Spinal cord (tissue), 10 donors: ENCODE measurements at places on chromosomes 11 and 22. TPM values are rescaled to one million over a fixed set of nuclear protein-coding genes. Genes with fewer than 3 reads are reported as not detected.

DNA sequence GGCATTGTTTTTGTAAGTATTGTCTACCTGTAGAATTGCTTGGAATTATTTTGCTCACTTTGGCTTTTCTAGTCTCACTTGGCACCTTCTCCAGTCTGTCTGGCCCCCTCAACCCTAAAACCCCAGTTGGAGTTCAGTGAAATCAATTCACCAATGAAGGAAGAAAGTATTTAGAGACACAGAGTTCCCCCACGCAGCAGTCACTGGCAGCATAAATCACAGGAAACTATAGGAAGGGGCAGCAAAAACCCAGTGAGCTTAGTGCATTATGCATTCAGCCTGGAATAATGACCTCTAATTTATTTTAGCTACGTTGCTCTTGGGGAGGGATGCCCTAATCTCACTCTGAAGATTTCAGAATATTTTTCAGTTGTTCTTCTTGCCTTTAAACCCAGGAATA lies 204.7 kb upstream of the BLID start:
- no peaks in the 10 kb centered on the region for H3K36me3 ChIP-seq
- DNase-seq = no peak
- no peak overlapping the region for H3K4me3 ChIP-seq
- peaks cover 22% of the 10 kb centered on the region for H3K4me1 ChIP-seq

The NRIP3 gene
- total RNA-seq = 57.1 TPM

The TMPRSS4 gene
- 0.30 TPM for total RNA-seq

DNA sequence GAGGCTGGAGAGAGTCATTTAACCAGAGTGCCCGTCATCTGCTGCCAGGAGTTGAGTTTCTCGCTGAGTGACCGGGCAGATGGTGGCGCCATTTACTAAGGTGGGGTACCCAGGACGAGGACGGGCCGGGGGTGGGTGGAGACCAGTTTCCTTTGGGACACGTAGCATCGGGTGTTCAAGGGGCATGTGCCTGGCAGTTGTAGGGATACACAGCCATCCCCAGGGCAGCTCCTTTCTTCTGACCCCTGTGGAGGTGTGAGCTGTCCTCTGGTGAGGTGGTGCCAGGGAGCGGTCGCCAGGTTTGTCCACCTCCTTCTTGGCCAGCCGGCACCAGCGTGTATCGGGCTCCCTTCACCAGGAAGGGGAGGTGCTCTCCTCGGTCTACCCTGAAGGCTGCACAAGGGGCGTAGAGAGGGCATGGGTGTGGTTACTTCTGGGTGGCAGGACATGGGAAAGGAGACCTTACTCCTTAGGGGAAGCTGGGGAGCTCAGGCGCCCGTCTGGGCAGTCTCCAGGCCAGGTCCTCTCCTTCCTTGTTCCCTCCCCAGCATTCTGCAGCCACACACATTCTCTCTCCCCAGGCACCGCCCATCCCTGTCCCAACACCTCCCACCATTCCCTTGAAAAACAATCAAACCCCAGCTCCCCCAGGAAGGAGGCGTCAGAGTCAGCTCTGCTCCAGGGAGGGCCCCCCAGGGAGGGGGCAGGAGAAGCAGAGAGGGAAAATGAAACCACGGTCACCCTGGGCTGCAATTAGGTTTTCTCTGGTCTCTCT lies 10.3 kb upstream of the MB start:
- H3K36me3 ChIP-seq = no peaks in the 10 kb centered on the region
- peaks cover 6% of the 10 kb centered on the region for H3K27me3 ChIP-seq
- H3K4me1 ChIP-seq = peaks cover 15% of the 10 kb centered on the region
- H3K27ac ChIP-seq = peak overlapping the region; percentile 17
- H3K4me3 ChIP-seq = peak overlapping the region; percentile 36
- DNase-seq = no peak

The PDGFD gene
- total RNA-seq = 34.2 TPM

The SHANK2 gene
- total RNA-seq = 10.9 TPM

DNA sequence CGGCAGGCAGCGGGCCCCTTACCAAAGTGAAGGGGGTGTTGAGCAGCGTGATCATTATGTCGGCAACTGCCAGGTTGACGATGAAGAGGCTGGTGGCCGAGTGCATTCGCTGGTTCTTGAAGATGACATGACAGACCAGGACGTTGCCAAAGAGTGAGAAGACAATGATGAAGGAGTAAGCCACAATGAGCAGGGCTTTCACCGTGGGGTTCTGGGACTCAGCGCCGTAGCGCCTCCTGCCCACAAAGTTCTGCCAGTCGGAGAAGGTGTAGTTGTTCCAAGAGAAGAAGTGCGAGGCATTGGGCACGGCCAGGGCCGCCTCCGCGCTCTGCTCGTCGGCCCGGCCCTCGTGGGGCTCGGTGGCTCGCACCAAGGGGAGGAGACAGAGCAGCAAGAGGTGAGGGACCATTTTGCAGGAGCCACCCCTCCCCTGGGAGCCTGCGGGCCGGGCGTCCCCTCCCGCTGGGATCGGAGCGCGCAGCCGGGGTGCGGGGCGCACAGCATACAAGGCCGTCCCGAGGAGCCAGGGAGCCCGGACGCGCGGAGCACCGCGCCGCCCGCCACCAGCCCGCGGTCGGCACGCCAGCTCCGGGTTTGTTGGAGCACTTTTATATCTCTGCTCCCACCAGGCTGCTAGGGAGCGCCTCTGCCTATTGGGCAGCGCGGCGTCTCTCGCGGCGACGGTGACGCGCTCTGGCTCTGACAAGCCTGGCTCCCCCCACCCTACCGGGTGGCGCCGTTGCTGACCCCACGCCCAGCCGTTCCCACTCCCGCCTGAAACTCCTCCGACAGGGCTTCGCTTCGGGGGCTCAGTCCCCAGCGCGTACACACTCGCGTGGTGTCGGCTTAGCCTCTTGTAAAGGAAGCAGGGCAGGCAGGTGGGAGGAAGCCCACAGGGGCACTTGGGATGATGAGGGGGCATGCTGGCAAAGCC lies at the start of gene GPR83:
Gene GPR83, minus strand, starts transcription at position 581 of the 934 bp plus-strand sequence. Its CDS starts 172 bp downstream, at position 409.
- DNase-seq = no peak
- peaks cover 25% of the 10 kb centered on the region for H3K27me3 ChIP-seq
- H3K36me3 ChIP-seq = no peaks in the 10 kb centered on the region
- no peak within 1 kb of the TSS for H3K27ac ChIP-seq
- peak within 1 kb of the TSS; percentile 31 for H3K4me3 ChIP-seq

GRCh38 chr11:83568516-83568915 lies 282.3 kb upstream of the CCDC90B start:
- H3K4me1 ChIP-seq = no peaks in the 10 kb centered on the region
- H3K27ac ChIP-seq = no peak overlapping the region
- H3K4me3 ChIP-seq = no peak overlapping the region
- no peaks in the 10 kb centered on the region for H3K27me3 ChIP-seq
- DNase-seq = no peak

The NLRP14 gene
- total RNA-seq = 2.2 TPM

The SBF1 gene
- total RNA-seq = 64.3 TPM

DNA sequence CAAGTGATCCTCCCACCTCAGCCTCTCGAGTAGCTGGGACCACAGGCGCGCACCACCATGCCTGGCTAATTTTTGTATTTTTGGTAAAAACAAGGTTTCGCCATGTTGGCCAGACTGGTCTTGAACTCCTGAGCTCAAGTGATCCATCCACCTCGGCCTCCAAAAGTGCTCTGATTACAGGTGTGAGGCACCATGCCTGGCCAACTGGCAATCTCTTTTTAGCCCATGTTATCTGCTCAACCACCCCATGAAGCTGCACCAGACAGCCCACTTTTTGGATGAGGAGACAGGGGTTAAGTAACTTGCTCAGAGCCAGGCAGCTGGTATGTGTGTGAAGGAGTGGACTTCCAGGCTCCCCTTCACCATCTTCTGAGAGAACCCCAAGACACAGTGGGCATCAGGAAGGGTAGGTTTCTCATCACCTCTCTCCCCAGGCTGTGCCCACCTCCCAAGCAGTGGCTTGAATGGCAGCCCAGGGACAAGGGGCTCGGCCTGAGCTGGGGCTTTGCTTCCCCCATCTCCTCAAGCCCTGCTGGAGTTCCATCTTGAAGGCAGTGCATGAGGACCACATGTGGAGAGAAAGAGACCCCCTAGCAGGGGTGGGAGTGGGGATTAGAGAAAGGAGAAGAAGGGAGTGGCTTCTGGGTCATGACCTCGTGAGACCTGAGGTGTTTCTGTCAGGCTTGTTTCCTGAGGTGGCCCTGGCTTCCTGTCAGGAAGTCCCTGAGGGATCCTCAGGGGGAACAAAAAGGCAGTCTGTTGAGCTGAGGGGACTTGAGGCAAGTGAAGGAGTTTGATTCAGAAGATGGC lies 87.5 kb upstream of the PARVA start:
- DNase-seq = no peak
- no peaks in the 10 kb centered on the region for H3K36me3 ChIP-seq
- no peak overlapping the region for H3K27ac ChIP-seq
- no peaks in the 10 kb centered on the region for H3K27me3 ChIP-seq

The RAPSN gene
- total RNA-seq = 0.11 TPM

- no peak overlapping the region for H3K4me3 ChIP-seq
- DNase-seq = no peak
Observed at GRCh38 chr11:65942531-65942930, 2.7 kb upstream of the TSGA10IP start.

The MAJIN gene
- 0.50 TPM for total RNA-seq

The LMO2 gene
- total RNA-seq = 22.3 TPM

The TSG101 gene
- 75.4 TPM for total RNA-seq

- H3K27me3 ChIP-seq = no peaks in the 10 kb centered on the region
- H3K36me3 ChIP-seq = peaks cover 9% of the 10 kb centered on the region
- no peak overlapping the region for H3K27ac ChIP-seq
- H3K4me1 ChIP-seq = no peaks in the 10 kb centered on the region
- H3K4me3 ChIP-seq = no peak overlapping the region
Observed at GRCh38 chr22:26681395-26681821, 24.0 kb downstream of the MIAT start.

The APOBEC3F gene
- 3.2 TPM for total RNA-seq

DNA sequence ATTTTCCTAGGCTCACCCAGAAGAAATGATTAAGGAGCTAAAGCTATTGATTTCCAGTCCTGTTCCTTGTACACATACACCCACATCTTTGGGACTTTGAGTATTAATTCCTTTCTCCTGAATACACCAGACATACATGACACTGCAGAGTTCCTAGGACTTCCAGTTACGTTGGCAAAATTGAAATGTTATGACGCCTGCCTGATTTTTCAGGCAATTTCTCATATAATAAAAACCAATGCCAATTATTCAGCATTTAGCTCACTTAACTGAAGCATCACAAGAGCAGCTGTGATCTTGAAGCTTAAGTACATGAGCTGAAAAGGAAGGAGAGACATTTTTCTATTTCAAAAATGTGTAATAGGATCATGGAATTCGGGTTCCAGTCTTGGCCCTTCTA lies 4.5 kb downstream of the CLMP start:
- H3K27ac ChIP-seq = no peak overlapping the region
- peaks cover 21% of the 10 kb centered on the region for H3K27me3 ChIP-seq
- H3K4me3 ChIP-seq = no peak overlapping the region
- H3K4me1 ChIP-seq = peaks cover 22% of the 10 kb centered on the region

- H3K36me3 ChIP-seq = no peaks in the 10 kb centered on the region
- peak within 1 kb of the TSS; percentile 68 for H3K4me3 ChIP-seq
- H3K27me3 ChIP-seq = no peaks in the 10 kb centered on the region
- peaks cover 9% of the 10 kb centered on the region for H3K4me1 ChIP-seq
- peak within 1 kb of the TSS; percentile 52 for H3K27ac ChIP-seq
Observed at GRCh38 chr11:6926208-6927029, at the start of gene ZNF215. Gene ZNF215 (plus strand): TSS chr11:6926426. CDS start chr11:6932273, 5,847 bp downstream.

The RAG1 gene
- total RNA-seq = 1.3 TPM

The RAB36 gene
- 5.4 TPM for total RNA-seq

DNA sequence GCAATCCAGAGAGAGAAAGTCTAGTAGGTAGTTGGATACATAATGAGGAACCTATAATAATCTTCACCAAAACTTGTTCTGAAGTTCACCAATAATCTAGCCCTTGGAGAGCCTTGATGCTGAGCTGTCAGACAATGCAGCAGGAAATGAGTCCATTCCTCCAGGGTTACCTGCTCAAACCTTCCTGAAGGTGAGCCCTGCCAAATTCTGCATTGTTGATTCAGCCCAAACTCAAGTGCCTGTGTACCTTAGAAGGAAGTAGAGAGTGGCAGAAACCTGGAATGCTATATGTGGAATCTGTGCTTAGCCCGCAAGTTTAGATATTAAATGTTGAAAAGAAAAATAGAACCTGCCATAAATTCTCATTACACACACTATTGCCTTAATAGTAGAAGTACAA lies 77.4 kb upstream of the SPON1 start:
- H3K27ac ChIP-seq = no peak overlapping the region
- DNase-seq = no peak
- no peak overlapping the region for H3K4me3 ChIP-seq
- peaks cover 12% of the 10 kb centered on the region for H3K4me1 ChIP-seq
- H3K36me3 ChIP-seq = no peaks in the 10 kb centered on the region

The GAL gene
- 3.7 TPM for total RNA-seq

DNA sequence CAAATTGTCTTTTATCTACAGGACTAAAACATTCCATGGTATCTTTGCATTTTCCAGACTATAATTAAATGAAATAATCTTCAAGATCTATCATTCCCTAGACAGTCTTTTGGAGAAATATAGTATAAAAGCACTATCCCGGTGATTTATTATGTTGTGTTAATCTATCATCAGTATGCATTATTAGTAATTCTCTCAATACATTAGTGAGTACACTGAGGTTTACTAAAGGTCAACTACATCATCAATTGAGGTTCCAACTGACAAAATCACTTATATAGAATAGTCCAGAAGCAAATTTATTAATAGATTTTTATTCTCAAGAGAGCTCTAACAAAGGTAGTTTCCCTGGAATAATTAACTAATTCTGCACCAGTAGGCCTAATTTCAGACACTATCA lies 169.6 kb downstream of the KCNA4 start:
- no peak overlapping the region for H3K27ac ChIP-seq
- H3K4me1 ChIP-seq = no peaks in the 10 kb centered on the region
- H3K4me3 ChIP-seq = no peak overlapping the region
- no peaks in the 10 kb centered on the region for H3K36me3 ChIP-seq
- no peaks in the 10 kb centered on the region for H3K27me3 ChIP-seq

GRCh38 chr11:68302670-68303069 lies 9.7 kb upstream of the LRP5 start:
- H3K4me1 ChIP-seq = peaks cover 10% of the 10 kb centered on the region
- H3K4me3 ChIP-seq = no peak overlapping the region

The TSPO gene
- total RNA-seq = 80.1 TPM

- H3K27ac ChIP-seq = no peak overlapping the region
- H3K4me3 ChIP-seq = peak overlapping the region; percentile 72
Observed at GRCh38 chr11:70271649-70271953, 1.1 kb downstream of the PPFIA1 start.

- no peaks in the 10 kb centered on the region for H3K27me3 ChIP-seq
- no peak for DNase-seq
- H3K4me3 ChIP-seq = no peak overlapping the region
- no peak overlapping the region for H3K27ac ChIP-seq
Observed at GRCh38 chr11:77753230-77753629, 67.3 kb downstream of the RSF1 start.

DNA sequence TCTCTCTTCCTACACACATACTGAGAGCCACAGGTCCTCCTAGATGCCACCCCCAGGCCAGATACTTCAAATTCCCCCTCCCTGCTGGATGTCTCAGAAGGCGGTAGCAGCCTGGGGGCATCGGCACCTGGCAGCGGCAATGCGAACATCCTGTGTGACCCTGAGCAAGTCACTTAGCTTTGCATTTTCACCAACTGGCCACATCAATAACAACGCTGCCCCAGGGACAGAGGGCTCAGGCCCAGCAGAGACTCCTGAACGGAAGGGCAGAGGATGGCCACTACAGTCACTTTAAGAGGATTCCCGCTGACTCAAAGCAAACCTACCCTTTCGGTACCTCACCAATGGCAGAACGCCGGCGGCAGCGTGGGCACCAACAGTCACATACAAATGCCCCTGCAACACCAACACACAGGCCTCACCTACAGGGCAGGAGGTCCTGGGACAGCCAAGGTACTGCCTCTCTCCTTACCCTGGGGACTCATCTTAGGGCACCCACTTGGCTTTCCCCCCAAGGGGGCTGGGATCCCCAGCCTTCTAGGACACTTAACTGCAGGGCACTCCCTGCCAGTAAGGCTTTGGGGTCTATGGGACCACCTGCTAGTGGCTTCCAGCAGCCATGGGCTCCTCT lies 1.6 kb downstream of the LMO1 start:
- DNase-seq = no peak
- H3K27ac ChIP-seq = no peak overlapping the region
- H3K27me3 ChIP-seq = peaks cover 42% of the 10 kb centered on the region
